Astrocyte of the cerebellum (primary cell): ENCODE measurements at places on chromosomes 5 and 9.

- no peak for DNase-seq
Observed at GRCh38 chr9:104429031-104429546, 75.0 kb upstream of the OR13F1 start.

- no peak for DNase-seq
Observed at GRCh38 chr5:159171274-159171673, 38.1 kb downstream of the RNF145 start.

GRCh38 chr5:57491369-57491965 is 8.9 kb upstream of the ACTBL2 start:
- no peak for DNase-seq

GRCh38 chr5:171667341-171668096 is 118.1 kb upstream of the SMIM23 start:
- DNase-seq: peak; percentile 94

DNA sequence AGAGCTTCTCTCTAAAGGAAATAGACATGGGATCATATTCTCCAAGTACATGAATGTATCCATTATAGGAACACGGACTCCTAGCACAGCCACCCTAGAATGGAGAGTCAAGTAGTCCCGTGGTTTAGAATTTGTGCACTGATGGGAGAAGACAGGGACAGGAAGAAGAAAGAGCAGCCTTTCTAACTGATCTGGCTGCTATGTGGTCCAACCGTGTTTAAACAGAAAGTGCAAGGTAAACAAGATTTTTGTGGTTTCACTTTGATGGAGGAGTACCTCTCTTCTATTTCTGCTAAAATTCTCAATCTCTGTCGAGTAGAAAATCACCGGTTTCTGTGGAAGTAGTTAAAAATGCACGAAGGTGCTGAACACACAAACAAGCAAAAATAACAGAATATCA is 171.3 kb downstream of the ST8SIA4 start:
- no peak for DNase-seq

- no peak for DNase-seq
Observed at GRCh38 chr5:52886206-52886605, 98.5 kb downstream of the ITGA1 start.

- no peak for DNase-seq
Observed at GRCh38 chr5:171469326-171469725, 49.9 kb downstream of the FGF18 start.

- DNase-seq: no peak
Observed at GRCh38 chr9:3458806-3459475, 66.9 kb downstream of the RFX3 start.

- DNase-seq: no peak
Observed at GRCh38 chr5:149153193-149153750, 12.0 kb downstream of the ABLIM3 start.

DNA sequence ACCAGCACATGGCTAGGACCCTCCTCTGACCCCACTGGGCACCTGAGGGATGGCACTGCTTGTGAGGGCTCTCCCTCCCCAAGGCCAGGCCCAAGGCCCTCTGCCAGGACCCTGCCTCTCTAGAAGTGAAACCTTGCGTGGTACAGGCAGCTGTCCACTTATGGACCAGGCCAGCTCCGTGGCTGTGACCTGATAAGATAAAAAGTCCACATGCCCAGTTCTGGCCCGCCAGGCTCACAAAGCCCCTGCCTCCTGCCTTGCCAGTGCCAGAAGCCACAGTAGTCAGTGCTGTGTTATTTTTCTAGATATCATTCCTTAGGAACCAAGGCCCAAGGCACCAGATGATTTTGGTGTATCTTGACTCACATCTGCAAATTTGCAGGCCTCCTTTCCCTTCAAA is 14.0 kb upstream of the SPATA31E1 start:
- DNase-seq: no peak

DNA sequence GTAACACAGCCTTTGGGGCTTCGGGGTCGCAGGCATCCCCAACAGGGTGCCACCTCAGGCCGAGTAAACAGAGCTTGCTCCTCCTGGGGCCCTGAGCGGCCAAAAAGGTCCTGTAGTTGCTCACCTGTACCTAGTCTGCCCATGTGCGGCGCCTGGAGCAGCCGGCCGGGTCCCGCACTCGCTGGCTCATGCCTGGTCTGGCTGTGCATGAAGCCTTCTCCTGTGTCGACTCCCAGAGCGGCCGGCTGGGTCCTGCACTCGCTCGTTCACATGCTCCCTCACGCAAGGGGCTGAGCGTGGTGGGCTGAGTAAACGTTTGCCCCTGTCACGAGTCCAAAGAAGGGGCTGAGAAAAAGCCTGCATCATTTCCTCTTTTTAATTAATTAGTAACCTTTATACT is 162.4 kb upstream of the TUT7 start:
- DNase-seq: no peak

DNA sequence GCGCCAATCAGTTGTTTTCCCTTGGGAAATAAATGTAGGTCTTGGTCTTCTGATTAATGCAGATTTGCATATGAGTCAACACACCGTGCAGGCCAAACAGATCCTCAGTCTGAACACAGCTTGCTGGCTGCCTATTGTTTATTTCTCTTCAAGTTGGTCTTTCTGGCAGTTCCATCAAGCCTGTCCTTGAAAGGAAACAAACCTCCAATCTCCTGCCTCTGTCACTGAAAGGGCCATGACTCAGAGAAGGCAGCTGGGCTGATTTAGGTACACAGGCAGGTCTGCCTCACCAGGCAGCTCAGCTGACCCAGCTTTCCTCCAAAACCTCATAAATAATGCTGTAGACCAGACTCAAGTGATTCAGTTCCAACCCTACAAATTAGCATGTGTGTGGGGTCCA is 175.9 kb downstream of the MAN2A1 start:
- DNase-seq: peak; percentile 96

GRCh38 chr5:175447571-175447970 is 3.6 kb upstream of the DRD1 start:
- DNase-seq: no peak

DNA sequence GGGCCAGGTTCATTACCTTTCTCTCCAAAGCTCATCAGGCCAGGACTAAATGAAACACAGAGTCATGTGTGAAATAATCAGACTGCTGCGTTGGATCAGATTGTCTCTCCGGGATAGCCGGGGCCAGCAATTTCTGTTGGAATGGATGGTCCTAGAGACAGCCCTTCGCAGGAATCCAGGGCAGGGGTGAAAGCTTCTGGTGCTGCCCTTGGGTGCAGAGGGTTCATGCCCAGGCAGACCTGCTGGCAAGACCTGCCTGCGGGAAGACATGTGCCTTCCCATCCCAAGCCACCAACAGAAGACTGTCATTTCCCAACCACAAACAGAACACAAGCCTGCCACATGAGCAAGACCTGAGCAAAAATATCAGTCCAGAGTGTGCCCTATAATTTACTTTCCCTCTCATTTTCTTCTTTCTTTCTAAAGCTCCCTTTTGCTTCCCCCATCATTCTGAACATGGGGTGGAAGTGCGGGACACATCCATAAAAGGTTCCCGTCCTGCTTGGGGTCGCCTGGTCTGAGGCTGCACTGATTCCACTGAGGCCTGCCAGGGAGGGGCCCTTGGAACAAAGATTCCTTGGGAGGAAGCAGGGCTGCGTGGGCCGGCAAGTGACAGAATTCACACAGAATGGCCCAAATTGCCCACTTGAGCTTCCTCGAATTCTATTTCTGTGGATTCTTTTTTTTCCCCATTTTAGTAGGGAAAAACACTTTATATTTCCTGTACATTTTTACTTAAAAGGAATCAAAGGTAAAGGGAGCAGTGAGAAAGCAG is 57.3 kb downstream of the UBE2QL1 start:
- DNase-seq: no peak

GRCh38 chr9:5485378-5486085 is 24.8 kb upstream of the PDCD1LG2 start:
- no peak for DNase-seq

DNA sequence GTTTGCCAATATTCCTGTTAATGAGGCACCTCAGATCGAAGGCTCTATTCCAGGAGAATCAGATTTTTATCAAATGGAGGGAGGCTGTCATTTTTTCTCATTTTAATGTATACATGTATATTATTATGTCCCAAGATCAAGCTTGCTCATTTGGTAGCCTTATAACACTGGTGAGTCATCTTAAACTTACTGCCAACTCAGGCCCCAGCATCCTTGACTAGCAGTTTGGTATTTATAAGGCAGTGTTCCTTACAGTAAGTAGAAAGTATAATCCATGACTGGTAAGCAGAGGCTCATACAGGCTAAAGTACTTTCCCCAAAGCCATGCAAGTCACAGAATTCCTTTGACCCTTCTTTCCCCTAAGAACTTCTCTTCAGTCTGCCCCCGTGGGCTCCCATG is 90.7 kb upstream of the NR3C1 start:
- DNase-seq: peak; percentile 56

DNA sequence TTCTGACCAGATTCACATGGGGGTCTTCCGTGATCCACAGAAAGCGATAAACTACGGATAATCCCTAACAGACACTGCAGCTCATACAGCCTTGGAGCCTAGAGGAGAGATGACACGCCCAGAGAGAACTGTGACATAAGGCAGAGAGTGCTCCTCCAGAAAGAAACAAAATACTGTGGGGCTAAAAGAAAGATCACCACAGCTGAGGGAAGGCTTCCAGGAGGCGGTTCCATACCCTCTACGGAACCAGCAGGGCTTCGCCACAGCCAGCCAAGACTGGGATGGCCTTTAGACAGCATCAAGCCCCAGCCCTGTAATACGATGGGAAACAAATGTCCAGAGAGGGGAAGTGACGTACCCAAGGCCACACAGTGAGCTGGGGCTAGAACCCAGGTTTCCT is 19.3 kb downstream of the GPX3 start:
- DNase-seq: no peak

- no peak for DNase-seq
Observed at GRCh38 chr9:12988258-12988657, 213.4 kb downstream of the LURAP1L start.

- no peak for DNase-seq
Observed at GRCh38 chr5:13919087-13919486, 25.4 kb downstream of the DNAH5 start.

DNA sequence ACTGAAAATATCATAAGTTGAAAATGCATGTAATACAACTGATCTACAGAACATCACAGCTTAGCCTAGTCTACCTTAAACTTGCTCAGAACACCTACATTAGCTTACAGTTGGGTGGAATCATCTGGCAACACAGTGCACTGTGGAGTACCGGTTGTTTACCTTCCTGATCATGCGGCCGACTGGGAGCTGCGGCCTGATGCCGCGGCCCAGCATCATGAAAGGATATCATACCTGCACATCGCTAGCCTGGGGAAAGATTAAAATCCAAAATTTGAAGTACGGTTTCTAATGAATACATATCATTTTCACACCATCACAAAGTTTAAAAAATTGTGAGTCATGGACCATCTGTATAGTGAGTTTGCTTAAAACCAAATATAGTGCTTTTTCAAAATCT is 1.8 kb downstream of the HACD4 start:
- no peak for DNase-seq
